Stimulated activated CD4-positive, alpha-beta T cell treated with anti-CD3 and anti-CD28 coated beads, Interleukin-15, amount 100 ng/mL, for 48 hours (primary cell): ENCODE measurements at places on chromosomes 2 and 18.

- DNase-seq: no peak
Observed at GRCh38 chr2:74864728-74865722, 31.1 kb downstream of the HK2 start.

- DNase-seq: no peak
Observed at GRCh38 chr2:142877216-142877838, at the start of gene KYNU. TSS of gene KYNU (plus strand) at chr2:142877664. CDS start at chr2:142885368, 7,704 bp downstream.

GRCh38 chr18:58144671-58145285 is 100.8 kb downstream of the NEDD4L start:
- DNase-seq: no peak

GRCh38 chr2:214801768-214802397 is 7.6 kb downstream of the BARD1 start:
- DNase-seq: no peak

- peak; percentile 1 for DNase-seq
Observed at GRCh38 chr2:151669585-151670081, 64.6 kb downstream of the NEB start.

- no peak for DNase-seq
Observed at GRCh38 chr2:183222751-183223150, 98.5 kb downstream of the NUP35 start.

DNA sequence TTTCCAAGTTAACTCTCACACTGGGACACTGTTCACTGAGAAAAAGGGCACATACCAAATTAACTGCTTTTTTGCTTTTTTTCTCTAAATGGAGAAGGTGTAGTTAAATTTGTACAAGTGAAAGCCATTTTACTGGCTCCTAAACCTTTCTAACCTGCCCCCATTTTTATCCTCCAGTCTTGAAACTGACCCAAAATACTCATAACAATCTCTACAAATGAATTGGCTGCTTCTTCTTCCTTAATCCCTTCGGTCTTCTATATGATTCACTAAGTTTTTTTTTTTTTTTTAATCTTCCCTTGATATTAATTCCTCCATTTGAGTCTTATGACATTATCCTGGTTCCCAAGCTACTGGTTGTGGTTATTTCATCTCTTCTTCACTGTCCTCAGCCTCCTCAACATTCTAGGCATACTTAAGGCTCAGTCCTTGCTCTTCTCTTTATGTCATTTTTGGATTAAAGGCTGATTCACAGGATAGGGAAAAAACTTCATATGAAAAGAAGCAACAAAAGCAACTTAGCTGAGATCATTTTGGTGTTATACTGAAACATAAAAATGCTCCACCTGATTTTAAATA is 19.8 kb downstream of the ORC2 start:
- DNase-seq: no peak

DNA sequence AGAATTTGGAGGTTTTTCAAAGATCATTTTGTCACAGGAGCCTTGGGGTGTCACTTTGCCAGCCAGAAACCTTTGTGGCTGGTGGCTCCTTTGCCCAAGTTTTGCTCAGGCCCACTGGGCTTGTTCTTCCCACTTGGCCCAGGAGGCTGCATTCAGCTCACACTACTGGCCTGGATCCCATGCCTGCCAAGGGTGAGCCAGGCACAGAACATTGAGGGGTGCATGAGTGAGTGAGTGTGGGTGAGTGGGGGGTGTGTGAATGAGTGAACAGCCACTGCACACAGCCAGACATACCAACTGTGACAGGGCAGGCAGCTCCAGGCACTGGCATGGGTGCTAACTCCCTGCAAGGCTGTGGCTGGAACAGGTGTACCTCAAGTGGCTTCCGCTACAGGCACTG is 39.6 kb downstream of the FAM171B start:
- DNase-seq: no peak

GRCh38 chr18:63366213-63367052 is 573 bp downstream of the KDSR start:
- peak; percentile 54 for DNase-seq

- no peak for DNase-seq
Observed at GRCh38 chr18:46276748-46277147, 172.6 kb downstream of the HAUS1 start.

DNA sequence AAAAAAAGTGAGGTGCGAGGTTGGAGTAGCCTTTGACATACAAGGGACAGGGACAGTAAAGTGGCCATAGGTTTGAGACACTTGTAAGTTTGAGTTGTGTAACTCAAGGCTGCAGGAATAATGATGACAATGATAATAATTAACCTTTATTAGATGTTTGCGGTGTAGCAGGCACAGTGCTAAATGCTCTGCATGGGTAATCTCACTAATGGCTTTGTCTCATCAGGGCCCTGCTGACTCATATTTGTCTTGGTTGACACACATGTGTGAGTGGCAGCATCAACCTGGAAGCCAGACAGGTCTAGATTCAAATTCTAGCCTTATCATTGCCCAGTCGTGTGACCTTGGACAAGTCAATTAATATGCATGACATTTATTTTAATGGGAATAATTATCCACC is 126.2 kb downstream of the FSHR start:
- DNase-seq: no peak

GRCh38 chr2:174606336-174606735 is 8.7 kb upstream of the WIPF1 start:
- no peak for DNase-seq

- DNase-seq: peak; percentile 17
Observed at GRCh38 chr18:13218368-13218991, at the start of gene LDLRAD4. TSS of gene LDLRAD4 (plus strand) at chr18:13218760.

DNA sequence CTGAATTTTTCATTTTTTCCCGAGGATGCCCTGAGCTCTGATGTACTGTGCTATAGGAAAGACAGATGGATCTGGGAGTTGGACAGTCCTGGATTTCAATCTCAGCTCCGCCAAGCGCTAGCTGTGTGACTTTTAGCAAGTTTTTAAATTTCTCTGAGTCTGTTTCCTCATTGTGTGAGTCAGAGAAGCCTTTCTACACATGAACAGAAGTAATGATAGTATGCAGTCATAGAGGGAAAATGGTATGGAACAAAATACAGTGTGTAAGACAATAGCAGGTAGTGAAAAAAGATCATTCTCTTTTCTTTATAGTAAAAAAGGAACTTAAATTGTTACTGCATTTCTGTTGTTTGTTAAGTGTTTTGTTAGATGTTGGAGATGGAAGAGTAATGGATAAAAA is 52.4 kb upstream of the PPM1B start:
- no peak for DNase-seq

DNA sequence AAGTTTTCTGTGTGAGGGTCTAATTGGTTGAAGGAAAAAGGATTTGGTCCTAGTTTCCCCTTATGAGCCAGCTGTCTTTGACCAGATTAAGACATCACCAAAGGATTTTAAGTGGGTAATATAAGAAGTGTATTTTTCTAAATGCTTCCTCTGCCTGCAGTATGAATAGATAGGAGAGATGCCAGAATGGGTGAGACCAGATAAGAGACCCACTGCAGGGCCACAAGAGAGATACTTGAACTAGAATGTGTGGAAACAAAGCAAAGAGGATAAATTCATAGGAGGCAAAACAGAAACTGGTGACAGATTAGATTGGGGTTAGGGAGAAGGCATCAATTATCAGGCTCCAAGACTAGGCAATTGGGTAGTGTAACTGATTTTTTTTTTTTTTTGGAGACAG is 1.1 kb upstream of the HDHD2 start:
- no peak for DNase-seq

- no peak for DNase-seq
Observed at GRCh38 chr2:204896146-204896545, 350.9 kb downstream of the PARD3B start.

- DNase-seq: no peak
Observed at GRCh38 chr18:77000527-77000926, 132.1 kb downstream of the MBP start.

GRCh38 chr2:120291401-120292311 is 39.0 kb downstream of the RALB start:
- DNase-seq: no peak

DNA sequence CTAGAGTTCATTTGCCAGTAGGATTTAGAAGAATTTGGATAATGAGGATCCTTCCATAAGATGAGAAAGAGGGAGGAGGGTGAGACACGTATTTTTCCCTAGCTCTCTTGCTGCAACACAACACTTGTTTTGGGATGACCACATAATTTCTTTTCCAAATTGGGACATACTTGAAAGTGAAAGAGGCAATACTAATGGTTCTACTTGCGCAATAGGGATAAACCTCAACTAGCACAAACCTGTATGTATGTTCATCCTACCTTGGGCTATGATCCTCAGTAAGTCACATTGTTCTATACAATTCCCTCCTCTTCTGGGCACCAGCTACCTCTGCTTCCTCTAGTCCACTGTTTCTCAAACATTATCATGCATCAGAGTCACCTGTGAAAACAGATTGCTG is 1208.8 kb upstream of the LRRTM1 start:
- DNase-seq: no peak

DNA sequence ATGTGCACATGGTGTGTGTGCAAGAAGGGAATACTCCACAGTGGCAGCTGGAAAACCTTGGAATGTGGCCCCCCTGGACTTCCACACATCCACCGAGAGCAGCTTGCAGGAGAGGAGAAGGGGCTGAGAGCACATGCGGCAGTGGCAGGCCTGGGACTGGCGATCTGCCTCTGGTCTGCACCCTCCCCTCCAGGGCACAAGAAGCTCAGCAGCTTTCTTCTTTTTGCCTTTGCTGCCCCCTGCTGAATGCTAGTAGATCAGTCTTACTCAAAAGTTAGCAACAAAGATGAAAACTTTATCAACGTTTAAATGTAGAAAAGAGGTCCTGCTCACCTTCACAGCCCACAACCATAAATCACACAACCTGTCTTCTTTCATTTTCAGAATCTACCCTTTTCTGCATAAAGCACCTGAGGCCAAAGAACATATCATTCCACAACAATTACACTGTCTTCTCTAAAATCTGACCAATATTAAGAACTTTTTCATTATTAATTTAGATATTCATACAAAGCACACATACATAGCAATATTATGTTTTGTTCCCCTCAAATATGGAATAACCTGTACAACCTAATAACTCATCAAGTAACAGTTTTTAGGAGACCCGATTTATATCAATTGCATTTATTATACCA is 34.6 kb downstream of the TGFBRAP1 start:
- peak; percentile 8 for DNase-seq

- DNase-seq: no peak
Observed at GRCh38 chr2:240782221-240782885, 37.7 kb downstream of the KIF1A start.

DNA sequence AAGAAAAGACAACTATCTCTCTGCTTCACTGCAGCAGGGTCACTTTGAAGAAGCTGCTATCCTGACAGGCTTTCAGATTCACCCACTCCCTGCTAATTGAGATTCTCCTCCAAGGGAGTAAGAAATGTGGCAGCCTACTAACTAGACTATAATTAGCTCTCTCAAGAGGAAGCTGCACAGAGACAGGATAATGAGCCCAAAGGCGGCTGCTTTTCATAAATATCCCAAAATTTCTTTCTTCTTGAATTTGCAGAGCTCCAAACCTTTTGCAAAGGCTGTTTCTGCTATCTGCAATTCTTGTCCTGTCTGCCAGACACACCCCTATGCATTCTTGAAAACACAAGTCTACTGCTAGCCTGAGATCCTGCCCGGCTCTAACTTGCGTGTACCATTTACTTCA is 54.0 kb upstream of the RNU4ATAC start:
- no peak for DNase-seq

DNA sequence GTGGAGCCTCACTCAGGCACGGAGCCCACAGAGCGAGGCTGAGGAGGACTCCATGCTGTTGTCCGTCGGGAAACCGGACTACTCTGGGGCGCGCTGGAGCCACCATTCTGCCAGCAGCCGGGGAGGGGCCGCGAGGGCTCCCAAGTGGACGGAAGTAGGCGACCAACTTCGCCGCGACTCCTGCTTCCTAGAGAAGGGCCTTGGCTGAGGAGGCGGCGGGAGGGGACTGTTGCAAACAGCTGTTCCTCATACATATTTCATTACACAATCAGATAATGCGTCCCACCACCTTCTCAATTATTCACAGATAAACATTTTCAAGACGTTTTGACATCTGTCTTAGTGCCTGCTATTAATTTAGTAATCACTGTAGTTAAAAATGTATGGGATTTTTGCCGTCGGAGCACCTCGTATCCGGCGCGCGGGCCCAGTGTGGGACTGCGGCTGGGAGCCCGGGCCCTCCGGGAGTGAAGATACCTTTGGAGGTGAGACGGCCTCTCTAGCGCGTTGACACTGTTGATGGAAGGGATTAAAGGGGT is 11.7 kb upstream of the SIX3 start:
- no peak for DNase-seq

DNA sequence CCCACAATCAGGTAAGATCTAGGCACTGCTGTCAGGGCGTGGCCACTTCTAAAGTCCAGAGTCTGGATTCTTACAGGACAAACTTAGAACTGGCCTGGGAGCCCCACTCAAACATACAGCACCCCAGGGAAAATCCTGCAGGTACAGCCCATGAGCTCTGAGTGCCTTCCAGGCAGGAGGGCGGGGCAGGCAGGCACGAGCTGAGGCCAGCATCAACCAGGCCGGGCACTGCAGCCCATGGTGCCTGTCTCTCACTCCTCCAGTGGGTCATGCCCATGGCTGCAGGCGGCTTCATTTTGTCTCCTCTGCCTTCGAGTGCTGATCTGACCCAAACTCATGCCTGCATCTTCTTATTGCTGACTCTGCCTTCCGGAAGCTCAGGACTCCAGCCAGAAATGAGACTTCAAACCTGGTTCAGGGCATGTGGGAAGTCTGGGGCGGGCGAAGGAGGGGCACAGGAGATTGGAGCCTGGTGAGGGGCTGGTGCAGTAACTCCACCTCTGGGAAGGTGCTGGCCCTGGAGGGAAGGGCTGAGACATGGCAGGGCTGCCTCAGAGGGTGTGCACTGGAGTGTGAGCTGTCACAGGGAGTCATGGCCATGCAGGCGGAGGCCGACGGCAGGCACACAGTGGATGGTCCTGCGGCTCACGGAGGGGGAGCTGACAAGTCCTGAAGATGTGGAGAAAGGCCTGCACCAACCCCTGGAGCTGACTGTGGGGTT is 40.5 kb downstream of the HS6ST1 start:
- DNase-seq: no peak

GRCh38 chr2:236177604-236177966 is 9.4 kb upstream of the GBX2 start:
- peak; percentile 23 for DNase-seq

GRCh38 chr2:219475278-219475677 is 23.4 kb upstream of the GMPPA start:
- no peak for DNase-seq

DNA sequence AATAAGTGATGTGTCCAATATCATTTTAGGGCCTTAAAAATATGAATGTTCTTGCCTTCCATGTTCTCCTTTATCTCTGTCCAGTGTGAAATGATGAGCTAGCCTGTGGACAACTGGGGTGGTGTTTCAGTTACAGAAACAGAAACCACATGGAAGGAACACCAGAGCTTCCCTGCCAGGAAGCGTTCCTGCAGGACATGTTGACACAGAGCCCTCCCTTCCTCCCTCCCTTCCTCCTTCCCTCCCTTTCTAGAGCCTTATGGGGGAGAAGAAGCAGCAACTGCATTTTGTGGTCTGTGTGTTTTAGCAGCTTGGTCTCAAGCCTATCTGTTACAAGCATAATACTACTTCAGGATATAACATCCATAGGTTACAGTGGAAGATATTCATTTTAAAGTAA is 539.7 kb upstream of the NETO1 start:
- no peak for DNase-seq
